Thymus (tissue), 14 donors: ENCODE measurements at places on chromosomes 1 and 21. TPM values are rescaled to one million over a fixed set of nuclear protein-coding genes. Genes with fewer than 3 reads are reported as not detected.
A peak's percentile ranks its signal among the peaks of the same experiment; 100 is the strongest.

FAM72A gene
- 6.3 TPM for polyA plus RNA-seq

KRTAP13-2 gene
- polyA plus RNA-seq, result 0.80 TPM

B3GALT5 gene
- polyA plus RNA-seq, result 0.80 TPM

SLC45A1 gene
- polyA plus RNA-seq, result 1.4 TPM

RNASEL gene
- 8.4 TPM for polyA plus RNA-seq

APOBEC4 gene
- polyA plus RNA-seq, result 0.02 TPM

MROH7 gene
- 1.1 TPM for polyA plus RNA-seq

KCNA2 gene
- 0.50 TPM for polyA plus RNA-seq

TBX15 gene
- polyA plus RNA-seq, result 0.48 TPM

CBR3 gene
- 9.1 TPM for polyA plus RNA-seq

MCOLN3 gene
- 13.4 TPM for polyA plus RNA-seq

CR1L gene
- polyA plus RNA-seq, result 0.46 TPM

MYCL gene
- 8.9 TPM for polyA plus RNA-seq

- peak; percentile 20 for DNase-seq
These were observed 2.1 kb downstream of the KIF26B start for GRCh38 chr1:245156736-245157505.

GRCh38 chr1:61110554-61110953 lies 28.2 kb downstream of the NFIA start:
- DNase-seq, result no peak

GRCh38 chr1:184034761-184035379 lies 2.7 kb downstream of the COLGALT2 start:
- no peak for DNase-seq

GRCh38 chr1:40423264-40423642 lies 27.0 kb upstream of the ZFP69B start:
- no peak for DNase-seq

- no peak for DNase-seq
These were observed 54.5 kb downstream of the IRF2BP2 start for GRCh38 chr1:234555390-234556024.

DNA sequence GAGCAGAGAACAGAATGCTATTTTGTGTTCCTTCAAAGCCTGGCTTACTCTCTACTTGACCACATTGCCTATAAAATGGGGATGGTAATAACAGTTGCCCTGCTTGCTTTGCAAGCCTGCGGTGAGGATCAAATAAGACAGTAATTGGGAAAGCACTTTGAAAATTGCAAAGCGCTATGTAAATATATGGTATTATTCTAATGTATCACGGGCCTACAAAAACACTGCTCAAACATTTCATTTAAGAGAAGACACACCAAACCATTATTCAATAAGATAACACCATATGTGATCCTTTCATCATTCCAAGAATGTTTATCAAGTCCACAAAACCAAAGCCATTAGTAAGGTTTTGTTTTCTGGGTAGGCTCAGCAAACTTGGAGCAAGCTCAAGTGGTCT lies 208.4 kb downstream of the ROR1 start:
- no peak for DNase-seq

GRCh38 chr1:245128381-245129101 lies 26.2 kb upstream of the KIF26B start:
- DNase-seq, result no peak

GRCh38 chr21:31338908-31339368 lies 5.1 kb downstream of the TIAM1 start:
- DNase-seq, result no peak

GRCh38 chr1:201172326-201172725 lies 18.1 kb upstream of the TMEM9 start:
- DNase-seq, result no peak

DNA sequence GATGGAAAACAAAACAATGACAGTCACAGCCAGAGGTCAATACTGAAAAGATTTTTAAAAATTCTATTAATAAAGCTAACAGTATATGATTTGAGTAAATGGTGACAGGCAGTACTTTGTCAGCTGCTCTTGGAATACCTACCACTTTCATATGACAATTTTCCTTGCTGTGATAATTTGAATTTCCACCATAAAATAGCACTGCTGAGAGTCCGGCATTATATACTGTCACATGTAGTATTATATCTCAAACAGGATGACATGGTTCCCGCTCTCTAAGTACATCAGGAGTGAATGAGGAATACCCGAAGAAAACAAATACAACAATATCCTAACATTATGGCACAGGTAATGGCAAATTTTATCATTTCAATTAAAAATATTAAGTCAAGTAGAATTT lies 146.8 kb upstream of the TMPRSS15 start:
- no peak for DNase-seq

GRCh38 chr21:24989516-24989915 lies 617.8 kb downstream of the MRPL39 start:
- DNase-seq, result no peak

- DNase-seq, result no peak
These were observed 53.5 kb upstream of the EPHA8 start for GRCh38 chr1:22509815-22510214.

DNA sequence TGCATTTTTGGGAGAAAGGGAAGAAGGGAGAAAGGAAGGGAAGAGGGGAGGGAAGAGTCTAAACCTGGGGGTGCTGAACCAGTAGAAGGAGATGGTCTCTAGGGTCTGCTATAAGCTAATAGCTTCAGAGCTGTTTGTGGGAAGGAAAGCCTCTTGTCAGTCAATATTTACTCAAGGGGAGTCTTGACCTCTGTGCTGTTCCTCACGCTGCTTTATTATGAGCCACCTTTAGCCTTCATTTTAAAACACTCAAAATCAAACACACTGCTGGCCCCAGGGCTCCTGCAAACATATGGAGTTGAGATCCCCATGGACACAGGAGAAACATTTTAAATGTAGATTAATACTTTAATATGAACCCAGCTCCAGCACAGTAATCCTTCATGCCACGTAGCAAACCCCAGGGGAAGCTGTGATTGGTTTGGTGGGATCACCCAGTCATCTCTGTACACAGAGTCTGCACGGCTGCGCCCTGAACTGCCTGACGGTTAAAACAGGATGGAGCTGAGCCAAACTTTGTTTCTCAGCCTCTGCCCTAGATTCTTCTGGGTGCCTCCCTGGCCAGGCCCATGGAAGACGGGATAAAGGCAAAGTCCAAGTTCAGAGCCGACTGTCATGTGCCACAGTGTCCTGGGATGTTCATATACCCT lies 40.2 kb upstream of the VWA5B1 start:
- DNase-seq, result no peak

DNA sequence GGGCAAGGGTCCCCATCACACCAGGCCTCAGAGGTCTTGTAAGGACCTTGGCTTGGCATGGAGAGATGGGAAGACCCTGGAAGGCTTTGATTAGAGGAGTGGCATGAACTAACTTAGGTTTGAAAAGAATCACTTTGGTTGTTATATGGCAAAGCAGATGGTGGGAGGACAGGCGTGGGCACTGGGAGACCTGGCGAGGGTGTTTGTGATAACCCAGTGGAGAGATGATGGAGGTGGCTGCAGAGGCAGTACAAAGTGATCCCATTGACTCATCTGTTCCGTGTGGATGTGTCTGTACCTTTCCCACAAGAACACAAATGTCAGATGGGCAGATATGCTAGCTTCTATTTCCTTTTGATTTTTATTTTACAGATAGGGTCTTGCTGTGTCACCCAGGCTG lies 168.3 kb downstream of the SLC35F3 start:
- DNase-seq, result no peak

GRCh38 chr1:178267646-178268094 lies 173.8 kb downstream of the RASAL2 start:
- DNase-seq, result no peak

GRCh38 chr1:63524201-63524600 lies 876 bp downstream of the EFCAB7 start:
- DNase-seq, result no peak

DNA sequence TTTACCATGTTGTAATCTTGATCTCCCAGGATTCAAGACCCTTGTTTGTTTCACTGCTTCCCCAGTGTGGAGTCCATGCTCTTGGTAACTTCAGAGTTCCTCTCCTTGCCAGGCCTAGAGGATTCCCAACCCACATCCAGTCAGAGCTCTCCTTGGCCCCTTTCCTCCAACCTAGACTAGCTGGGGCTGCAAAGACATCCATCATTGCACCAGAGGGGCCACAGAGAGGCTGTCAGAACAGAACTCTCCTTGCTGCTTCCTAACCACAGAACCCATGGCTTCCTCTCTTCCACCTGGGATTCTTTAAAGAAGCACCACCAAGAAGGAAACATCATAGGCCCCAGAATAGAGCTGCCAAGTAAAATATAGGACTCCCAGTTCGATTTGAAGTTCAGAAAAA lies 81.0 kb downstream of the HMGB4 start:
- DNase-seq, result no peak

DNA sequence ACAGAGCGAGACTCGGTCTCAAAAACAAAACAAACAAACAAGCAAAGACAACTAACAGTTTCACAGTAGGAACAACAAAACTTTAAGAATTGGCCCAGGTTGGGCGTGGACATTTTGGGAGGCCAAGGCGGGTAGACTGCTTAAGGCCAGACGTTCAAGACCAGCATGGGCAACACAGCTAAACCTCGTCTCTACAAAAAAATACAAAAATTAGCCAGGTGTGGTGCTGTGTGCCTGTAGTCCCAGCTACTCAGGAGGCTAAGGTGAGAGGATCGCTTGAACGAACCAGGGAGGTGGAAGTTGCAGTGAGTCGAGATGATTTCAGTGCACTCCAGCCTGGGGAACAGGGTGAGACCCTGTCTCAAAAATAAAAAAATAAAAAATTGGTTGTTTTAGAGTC lies 13.5 kb downstream of the GTF2B start:
- DNase-seq, result no peak

DNA sequence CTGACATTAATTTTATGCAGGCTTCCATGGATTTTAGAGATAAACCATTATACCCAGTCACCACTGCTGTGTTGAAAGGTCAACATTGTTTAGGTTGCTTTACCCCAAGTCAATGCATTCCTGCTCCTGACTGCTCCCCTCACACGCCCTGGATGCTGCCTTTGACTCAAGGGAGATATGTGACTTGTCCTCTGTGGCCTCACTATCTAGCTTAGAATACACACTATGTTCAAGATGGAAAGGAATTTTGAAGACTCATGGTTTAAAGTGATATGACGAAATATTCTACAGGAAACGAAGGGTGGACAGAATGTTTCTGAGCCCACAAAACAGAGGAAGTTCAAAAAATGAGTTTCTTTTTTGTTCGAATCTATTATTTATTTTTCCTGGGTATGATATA lies 170.4 kb upstream of the NR5A2 start:
- no peak for DNase-seq

GRCh38 chr1:110341146-110341871 lies 2.1 kb downstream of the RBM15 start:
- no peak for DNase-seq

GRCh38 chr1:245124644-245125043 lies 30.1 kb upstream of the KIF26B start:
- DNase-seq, result no peak

DNA sequence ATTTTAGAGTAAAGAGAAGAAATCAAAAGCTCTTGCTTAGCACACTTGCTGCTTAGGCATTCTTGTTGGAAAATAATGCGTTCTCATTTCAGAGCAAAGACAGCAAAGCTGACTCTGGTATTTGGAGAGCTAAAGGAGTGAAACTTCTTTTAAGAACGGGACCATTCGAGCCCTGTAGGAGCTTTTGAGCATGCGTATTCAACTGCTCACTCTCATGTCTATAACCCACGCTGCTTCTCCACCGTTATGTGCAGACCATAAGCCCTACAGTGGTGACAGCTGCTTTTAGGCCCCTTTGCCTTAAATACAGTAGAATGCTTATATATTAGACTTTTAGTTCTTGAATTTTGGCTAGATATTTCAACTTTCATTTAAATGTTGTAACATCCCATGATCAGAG lies 214.2 kb upstream of the CACYBP start:
- no peak for DNase-seq

GRCh38 chr1:203871114-203871880 lies 9.9 kb downstream of the SNRPE start:
- DNase-seq, result no peak

DNA sequence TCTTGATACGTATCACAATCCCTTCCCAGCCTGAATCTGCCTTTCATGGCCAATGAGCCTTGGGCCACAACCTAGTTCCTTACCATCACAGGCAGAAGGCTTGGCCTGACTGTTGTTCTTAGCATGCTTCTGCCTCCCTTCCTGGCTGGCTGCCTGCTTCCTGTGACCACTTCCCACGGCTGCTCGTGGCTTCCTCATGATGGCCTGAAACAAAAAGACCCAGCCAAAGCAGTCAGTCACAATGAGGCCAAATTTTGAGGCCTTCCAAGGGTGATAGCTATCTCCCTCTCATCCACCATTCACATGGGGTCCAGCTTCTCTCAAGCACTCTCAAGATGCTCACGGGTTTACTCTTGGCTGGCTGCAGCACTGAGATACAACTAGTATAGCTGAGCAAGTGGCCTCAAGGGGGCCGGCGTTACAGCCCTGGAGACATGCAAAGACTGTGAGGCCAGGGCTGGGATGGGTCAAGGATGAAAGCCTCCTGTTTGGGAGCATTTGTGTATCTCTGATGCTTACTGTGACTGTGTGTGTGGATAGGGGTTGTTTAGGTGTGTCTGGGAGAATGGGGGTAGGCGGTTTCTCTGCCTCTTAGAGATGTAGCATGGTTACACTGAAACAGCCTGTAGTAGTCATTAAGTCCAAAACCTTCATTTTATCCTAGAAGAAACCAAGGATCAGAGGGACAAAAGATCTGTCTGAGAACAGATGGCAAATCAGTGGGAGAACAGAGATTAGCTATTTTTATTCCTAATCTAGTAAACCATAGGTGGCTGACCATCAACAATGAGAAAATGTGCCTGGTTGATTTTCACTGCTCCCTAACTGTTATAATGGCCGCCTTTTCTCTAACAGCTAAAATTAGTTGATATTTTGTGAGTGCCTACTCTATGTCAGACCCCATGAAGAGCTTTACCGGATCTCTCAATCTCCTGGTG lies 5.4 kb upstream of the TOE1 start:
- DNase-seq, result no peak

GRCh38 chr1:10530756-10531495 lies 56.2 kb downstream of the PEX14 start:
- DNase-seq, result no peak

DNA sequence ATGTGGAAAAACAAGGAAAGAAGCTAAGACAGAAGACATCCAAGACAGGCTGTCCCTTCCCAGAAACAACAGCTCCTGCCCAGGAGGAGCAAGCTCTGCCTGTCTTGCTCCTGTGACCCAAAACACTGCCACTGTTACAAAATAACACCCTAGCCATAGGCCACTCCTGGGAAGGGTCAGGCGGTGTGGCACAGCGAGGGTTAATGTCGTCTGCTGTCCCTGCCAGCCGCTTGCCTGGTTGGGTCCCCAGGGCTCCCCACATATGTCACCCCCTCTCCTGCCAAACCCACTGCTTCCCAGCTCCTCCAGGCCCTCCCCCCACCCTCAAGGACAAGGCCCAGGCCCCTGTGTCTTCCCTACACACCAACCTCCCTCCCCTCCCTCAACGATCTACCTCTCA lies 3.9 kb upstream of the NHLH1 start:
- DNase-seq, result no peak

DNA sequence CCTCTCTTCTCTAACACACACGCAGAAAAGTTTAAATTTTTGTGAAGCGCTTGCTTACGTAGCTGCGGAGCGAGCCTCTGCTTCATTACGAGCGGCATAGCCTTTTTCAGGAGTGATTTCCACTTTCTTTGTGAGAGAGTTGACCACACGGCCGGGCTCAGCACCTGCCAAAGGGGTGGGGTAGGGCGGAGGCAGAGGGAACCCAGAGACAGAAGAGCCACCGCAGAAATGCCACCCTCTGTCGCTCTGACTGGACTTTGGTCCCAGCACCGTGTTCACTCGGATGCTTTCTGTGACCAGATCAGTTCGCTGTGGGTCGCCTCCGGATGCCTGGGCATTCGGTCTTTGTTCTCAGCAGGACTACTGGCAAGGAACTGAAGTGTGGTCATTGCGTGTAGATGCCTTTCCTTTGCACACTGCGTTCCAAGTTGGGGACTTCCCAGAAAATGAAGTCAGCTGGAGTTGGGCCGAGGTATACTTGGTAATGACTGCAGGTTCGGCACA lies 883 bp downstream of the CHODL start:
- DNase-seq, result no peak
